ENCODE measurements at places on chromosomes 6 and 20.

DNA sequence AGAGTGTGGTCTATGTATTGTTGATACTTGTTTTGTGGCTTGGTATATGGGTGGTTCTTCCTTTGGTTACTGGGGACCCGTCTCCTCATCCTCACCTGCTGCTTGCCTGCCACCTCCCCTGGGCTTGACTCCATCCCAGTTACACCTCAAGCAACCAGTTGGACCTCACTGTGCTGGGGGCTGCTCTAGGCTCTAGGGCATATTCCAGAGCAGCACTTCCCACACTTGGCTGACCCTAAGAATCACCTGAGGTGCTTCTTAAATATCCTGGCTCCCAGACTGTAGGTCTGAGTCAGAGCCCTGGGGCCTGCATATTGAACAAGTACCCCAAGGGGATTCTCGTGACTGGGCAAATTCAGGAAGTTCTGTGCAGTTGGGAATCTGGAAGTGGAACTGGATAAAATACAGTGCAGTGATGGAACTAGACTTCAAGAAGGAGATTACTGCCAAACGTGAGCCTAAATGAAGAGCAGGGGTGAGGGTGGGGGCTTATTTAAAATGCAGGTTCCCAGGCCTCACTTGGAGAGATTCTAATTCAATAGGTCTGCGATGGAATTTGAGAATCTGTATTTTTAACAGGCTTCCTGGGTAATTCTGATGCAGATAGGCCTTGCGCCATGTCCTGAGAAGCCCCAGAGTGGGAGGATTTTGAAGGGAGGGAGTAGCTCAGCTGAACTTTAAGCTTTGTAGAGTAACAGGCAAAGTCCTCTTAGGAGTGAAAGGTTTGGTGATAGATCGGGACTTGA, 7.6 kb downstream of the SPATS1 start:
- no peak for DNase-seq

GRCh38 chr20:53332022-53332837, 261.4 kb downstream of the ZNF217 start:
- no peak for DNase-seq

- DNase-seq, result no peak
Observed at GRCh38 chr20:56631318-56631989, 2.3 kb downstream of the TFAP2C start.

DNA sequence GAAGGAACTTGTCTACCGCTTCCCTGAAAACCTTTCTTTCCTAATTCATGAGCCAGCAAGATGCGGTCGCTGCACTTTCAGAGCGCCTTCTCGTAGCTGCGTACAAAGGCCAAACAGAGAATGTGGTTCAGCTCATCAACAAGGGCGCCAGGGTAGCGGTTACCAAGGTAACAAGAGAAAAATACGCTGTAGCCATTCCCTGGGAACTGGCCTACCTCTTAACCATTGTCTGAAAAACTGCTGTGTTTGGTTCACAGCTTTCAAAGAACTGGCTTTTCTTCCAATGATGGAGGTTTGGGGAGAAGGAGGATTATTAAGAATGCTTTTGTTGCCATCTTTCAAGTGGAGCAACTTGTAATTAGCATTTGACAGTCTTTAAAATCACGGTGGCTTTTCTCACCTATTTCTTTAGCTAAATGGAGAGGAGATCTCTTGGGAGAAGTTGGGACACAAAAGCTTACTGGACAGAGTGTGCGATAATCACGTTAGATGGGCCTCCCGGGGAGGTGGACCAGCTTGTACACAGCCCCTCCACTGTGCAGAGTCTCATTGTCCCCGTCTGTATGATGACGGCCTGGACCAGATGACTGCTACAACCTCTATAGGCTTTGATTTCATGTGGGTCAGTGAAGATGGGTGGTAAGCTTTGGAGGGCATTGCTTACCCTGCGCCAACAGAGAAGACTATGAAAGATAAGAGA, 71.5 kb downstream of the LYRM2 start:
- DNase-seq, result no peak

DNA sequence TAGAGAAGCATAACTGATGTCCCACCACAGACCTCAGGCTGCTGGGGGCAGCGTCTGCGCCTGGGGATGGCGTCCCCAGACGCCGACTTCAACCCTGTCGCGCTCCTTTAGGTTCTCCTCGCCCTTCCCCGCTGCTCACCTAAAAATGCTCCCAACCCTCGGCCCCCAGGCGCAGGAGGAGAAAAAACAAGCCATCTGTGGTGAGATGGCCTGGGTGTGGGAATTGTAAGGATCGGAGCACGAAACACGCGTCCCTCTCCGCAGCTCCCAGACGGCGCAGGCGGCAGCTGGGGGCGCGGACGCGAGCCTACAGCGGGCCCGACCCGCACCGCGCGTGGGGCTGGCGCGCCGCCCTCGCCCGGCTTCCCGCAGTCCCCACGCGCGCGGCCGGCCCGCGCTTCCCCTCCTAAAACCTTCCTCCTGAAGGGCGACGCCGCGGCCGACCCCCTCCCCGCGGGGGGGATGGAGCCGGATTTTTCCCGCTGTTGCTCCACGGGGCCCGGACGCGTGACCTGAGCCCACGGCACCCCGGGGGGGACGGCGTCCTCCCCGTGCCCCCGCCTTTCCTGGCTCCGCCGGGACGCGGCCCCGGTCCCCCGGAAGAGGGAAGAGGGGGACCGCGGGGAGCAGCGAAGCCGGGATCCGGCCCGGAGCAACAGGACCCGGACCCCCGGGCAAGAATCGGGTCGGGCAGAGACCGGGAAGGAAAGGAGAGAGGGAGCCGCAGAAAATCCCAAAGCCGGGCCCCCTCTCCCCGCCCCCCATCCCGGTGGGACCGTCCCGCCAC, 611 bp downstream of the EPB41L2 start:
- DNase-seq, result no peak

- DNase-seq, result no peak
Observed at GRCh38 chr6:122372647-122373046, 26.8 kb upstream of the HSF2 start.

- no peak for DNase-seq
Observed at GRCh38 chr6:56349194-56349593, 101.8 kb upstream of the COL21A1 start.

- DNase-seq, result no peak
Observed at GRCh38 chr6:20404641-20405032, 3.0 kb downstream of the E2F3 start.

GRCh38 chr6:163356324-163356723, 58.2 kb upstream of the QKI start:
- no peak for DNase-seq

GRCh38 chr6:42047790-42048405, 2.4 kb upstream of the TAF8 start:
- DNase-seq, result no peak

DNA sequence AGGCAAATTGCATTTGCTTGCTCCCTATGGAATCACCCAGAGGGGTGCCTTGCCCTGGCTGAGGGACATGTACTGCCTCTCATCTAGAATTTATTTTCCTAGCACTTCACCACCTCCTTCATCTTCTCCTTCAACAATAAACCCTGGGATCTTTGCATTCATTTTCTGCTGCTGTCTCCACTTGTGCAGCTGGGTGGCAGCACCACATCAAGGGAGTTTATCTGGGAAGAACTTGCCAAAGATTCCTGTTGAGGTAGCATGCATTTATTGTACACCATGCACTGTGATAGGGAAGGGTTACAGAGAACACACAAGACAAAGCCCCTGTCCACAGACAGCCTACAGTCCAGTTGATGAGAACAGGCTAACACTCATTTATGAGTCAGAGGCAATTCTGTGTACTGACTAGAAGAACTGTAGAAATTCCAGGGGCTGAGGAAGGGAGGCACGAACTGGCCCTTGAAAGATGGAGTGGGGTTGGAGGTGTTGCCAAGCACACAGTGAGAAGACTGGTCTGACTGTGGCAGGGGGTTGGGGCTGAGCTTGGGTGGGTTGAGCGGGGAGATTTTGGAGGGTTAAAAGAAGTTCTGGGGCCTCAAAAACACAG, 17.5 kb downstream of the C20orf173 start:
- DNase-seq, result no peak

DNA sequence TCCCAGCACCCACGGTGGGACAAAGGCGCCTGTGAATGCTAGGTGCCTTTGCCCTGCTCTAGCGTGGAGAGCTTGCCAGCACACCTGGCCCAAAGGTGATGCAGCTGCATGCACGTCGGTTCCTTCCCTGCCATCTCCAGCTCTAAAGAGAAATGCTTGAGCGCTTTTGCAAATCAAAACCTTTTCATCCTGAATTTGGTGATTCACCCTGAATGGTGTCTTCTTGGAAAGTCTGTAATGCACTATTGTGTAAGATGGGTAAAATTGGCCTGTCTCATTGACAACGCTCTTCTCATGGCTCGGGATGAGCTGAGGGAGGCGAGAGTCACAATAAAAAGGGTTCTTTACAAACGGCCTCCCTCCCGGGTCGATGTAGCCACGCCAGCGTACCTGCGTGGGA, 103.1 kb upstream of the ID4 start:
- no peak for DNase-seq

GRCh38 chr6:90049295-90049694, 155.0 kb downstream of the GJA10 start:
- DNase-seq, result no peak

GRCh38 chr20:53755733-53756531, 162.3 kb upstream of the ZNF217 start:
- no peak for DNase-seq

DNA sequence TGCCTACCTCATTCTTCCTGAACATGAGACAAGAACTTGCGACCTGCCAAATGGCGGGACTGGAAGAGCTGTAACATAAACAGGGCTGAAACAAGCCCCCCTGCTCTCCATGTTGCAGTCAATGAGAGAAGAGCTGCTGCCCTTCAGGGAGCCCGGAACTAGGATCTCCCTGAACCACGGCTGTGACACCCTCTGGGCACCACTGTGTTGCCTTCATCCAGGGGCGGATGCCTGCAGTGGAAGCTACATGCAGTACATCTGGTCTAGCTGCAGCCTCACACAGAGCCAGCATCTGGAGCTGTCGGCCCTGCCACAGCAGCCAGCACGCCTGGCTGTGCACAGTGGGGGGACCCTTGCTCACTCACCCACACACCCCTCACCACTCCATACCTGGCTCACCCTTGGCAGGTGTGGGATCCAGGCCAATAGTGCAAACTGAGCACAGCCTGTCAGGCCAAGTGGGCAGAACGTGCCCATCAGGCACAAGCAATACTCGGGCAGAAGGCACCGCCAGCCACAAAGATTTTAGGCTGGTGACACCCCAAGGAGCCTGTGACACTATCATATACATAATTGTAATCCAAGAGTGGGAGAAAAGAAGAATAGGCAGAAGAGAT, 451.3 kb downstream of the HTR1B start:
- no peak for DNase-seq
